ENCODE measurements at places on chromosomes 5 and 9. TPM values are rescaled to one million over a fixed set of nuclear protein-coding genes. Genes with fewer than 3 reads are reported as not detected.

DNA sequence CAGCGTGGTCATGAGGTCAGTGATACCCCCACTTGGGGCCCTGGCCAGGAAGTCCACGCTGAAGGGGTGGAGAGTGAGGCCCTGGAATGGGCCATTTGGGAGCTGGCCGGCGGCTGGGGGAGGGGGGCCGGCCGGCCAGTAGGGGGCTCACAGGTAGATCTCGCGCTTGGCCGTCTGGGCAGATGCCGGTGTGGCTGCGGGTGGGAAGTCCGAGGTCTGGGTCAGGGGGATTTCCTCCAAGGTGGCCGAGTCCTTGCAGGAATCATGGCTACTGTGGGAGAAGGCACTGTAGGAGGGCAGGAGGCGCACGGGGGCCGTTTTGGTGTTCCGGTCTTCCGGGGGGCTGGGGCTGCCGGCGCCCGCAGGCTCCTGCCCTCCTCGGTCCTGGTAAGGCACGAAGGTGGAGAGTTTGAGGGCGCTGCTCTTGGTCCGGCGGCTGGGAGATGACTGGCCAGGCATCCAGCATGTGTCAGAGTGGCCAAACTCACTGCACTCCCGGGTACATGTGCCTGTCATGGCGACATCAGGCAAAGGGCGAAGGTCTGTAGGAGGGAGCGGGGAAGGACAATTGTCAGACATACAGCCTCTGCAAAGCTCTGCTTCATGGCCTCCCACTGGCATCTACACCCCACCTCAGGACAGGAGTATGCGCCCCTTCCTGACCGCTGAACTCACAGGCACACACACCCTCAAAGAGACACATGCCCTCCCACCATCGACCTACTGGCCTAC is 24.1 kb downstream of the PCDH1 start:
- DNase-seq = no peak

GRCh38 chr9:131874447-131874846 is 134.6 kb upstream of the RAPGEF1 start:
- no peak for DNase-seq

GRCh38 chr5:97545886-97546535 is 363.0 kb upstream of the RIOK2 start:
- no peak for DNase-seq

DNA sequence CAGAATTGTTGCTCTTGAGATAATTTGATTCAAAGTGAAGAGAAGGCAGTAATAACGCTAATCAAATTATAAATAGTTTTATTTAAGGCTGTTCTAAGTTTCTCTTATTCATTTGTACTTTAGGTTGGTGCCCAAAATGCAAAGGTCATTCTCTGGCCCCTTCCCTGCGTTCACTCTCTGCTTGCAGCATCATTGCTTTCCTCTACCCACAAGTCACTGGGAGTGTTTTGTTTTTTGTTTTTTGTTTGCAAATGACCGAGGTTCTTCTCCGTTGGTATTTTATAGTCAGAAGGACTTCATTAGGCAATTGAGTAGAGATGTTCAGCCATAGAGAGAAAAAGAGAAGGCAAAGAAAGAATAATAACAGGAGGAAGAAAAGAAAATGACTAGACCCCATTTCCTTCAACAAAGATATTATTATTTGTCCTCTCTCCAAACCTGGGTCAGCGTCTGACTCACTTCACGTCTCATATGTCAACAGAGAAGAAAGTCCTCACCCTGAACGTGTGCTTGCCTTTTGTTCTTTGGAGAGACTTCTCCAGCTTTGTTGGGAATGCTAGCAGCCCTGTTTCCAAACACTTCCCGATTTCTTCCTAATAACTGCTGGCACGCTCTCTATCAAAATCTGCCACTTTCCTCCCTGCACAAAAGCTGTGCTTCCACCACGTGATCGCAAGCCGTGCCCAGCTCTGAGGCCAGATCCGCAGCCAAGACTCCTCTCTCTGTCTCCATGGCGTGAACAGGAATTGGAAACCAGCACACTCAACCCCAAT is 119.8 kb downstream of the EBF1 start:
- no peak for DNase-seq

GRCh38 chr9:91712811-91713210 is 237.2 kb downstream of the ROR2 start:
- no peak for DNase-seq

- no peak for DNase-seq
These were observed 2.9 kb downstream of the SEMA6A start for GRCh38 chr5:116571568-116572349.

SOX30 gene
- not detected for total RNA-seq

MSH3 gene
- total RNA-seq = 33.8 TPM

Data from urinary bladder (tissue), 4 donors.